ENCODE measurements at places on chromosomes 16 and 17. TPM values are rescaled to one million over a fixed set of nuclear protein-coding genes. Genes with fewer than 3 reads are reported as not detected.

Gene SPATA33
- total RNA-seq, result 4.9 TPM

Gene HLF
- total RNA-seq, result 19.8 TPM

Gene RBL2
- total RNA-seq, result 88.1 TPM

Gene GAS2L2
- not detected for total RNA-seq

Gene KCNJ18
- total RNA-seq, result not detected

Gene KCNH6
- total RNA-seq, result not detected

Gene CCDC40
- total RNA-seq, result 3.1 TPM

Gene KAT8
- 57.2 TPM for total RNA-seq

Gene PRAC1
- total RNA-seq, result not detected

Gene ENPP7
- not detected for total RNA-seq

Gene UMOD
- not detected for total RNA-seq

Gene KCNAB3
- total RNA-seq, result not detected

Gene B4GALNT2
- total RNA-seq, result not detected

Gene KRT13
- 79,363 TPM for total RNA-seq

Gene MT1G
- total RNA-seq, result 21.4 TPM

Gene EVI2A
- 1.1 TPM for total RNA-seq

Gene PRR35
- not detected for total RNA-seq

Gene AGRP
- total RNA-seq, result not detected

Gene HOXB9
- total RNA-seq, result not detected

Gene LRRC46
- 0.18 TPM for total RNA-seq

Gene KRT15
- total RNA-seq, result 743 TPM

Gene ABCA6
- 12.3 TPM for total RNA-seq

Gene SOST
- total RNA-seq, result not detected

Gene SOX8
- 0.08 TPM for total RNA-seq

Gene TM4SF5
- not detected for total RNA-seq

Gene KCTD19
- total RNA-seq, result not detected

Gene ZNF287
- total RNA-seq, result 2.1 TPM

Gene SLC39A11
- 28.2 TPM for total RNA-seq

Gene KIF18B
- 3.3 TPM for total RNA-seq

Gene G6PC1
- total RNA-seq, result not detected

Gene TMEM106A
- 0.27 TPM for total RNA-seq

Gene TK2
- 5.6 TPM for total RNA-seq

Gene RFWD3
- 19.1 TPM for total RNA-seq

Gene RHBDF1
- 21.0 TPM for total RNA-seq

Gene SPATA32
- not detected for total RNA-seq

Gene KRTAP2-3
- not detected for total RNA-seq

Gene SLC16A3
- total RNA-seq, result 22.3 TPM

Gene DHRS7C
- total RNA-seq, result not detected
